ENCODE measurements at places on chromosomes 2 and 18. TPM values are rescaled to one million over a fixed set of nuclear protein-coding genes. Genes with fewer than 3 reads are reported as not detected.

ALLC gene
- not detected for polyA plus RNA-seq

LDLRAD4 gene
- 11.3 TPM for polyA plus RNA-seq

PLGLB2 gene
- not detected for polyA plus RNA-seq

BOLL gene
- not detected for polyA plus RNA-seq

MARCO gene
- not detected for polyA plus RNA-seq

TTC32 gene
- polyA plus RNA-seq, result 28.3 TPM

OLA1 gene
- polyA plus RNA-seq, result 95.7 TPM

C18orf63 gene
- not detected for polyA plus RNA-seq

DNA sequence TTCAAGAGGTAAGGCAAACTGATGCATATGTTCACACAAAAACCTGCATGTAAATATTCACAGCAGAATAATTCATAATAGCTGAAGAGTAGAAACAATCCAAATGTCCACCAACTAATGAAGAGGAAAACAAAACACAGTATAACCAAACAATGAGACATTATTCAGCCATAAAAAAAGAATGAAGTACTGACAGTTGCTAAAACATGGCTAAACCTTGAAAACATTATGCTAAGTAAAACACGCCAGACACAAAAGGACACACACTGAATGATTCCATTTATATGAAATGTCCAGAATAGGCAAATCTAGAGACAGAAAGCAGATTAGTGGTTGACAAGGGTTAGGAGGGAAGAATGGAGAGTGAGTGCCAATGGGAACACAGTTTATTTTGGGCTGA lies 86.9 kb downstream of the SESTD1 start:
- no peaks in the 10 kb centered on the region for H3K4me1 ChIP-seq
- H3K4me3 ChIP-seq, result no peak overlapping the region
- no peaks in the 10 kb centered on the region for H3K27me3 ChIP-seq

GRCh38 chr2:25521665-25522387 lies 151.6 kb downstream of the DTNB start:
- H3K27me3 ChIP-seq, result no peaks in the 10 kb centered on the region
- peak overlapping the region; percentile 36 for H3K4me3 ChIP-seq
- DNase-seq, result peak; percentile 69
- no peaks in the 10 kb centered on the region for H3K36me3 ChIP-seq
- peaks cover 7% of the 10 kb centered on the region for H3K4me1 ChIP-seq
- H3K27ac ChIP-seq, result peak overlapping the region; percentile 77

GRCh38 chr18:3447068-3447894 lies 2.7 kb upstream of the TGIF1 start:
- DNase-seq, result no peak
- H3K27me3 ChIP-seq, result peaks cover 33% of the 10 kb centered on the region
- peak overlapping the region; percentile 95 for H3K4me3 ChIP-seq
- H3K27ac ChIP-seq, result peak overlapping the region; percentile 100
- peaks cover 29% of the 10 kb centered on the region for H3K4me1 ChIP-seq
- no peaks in the 10 kb centered on the region for H3K36me3 ChIP-seq

DNA sequence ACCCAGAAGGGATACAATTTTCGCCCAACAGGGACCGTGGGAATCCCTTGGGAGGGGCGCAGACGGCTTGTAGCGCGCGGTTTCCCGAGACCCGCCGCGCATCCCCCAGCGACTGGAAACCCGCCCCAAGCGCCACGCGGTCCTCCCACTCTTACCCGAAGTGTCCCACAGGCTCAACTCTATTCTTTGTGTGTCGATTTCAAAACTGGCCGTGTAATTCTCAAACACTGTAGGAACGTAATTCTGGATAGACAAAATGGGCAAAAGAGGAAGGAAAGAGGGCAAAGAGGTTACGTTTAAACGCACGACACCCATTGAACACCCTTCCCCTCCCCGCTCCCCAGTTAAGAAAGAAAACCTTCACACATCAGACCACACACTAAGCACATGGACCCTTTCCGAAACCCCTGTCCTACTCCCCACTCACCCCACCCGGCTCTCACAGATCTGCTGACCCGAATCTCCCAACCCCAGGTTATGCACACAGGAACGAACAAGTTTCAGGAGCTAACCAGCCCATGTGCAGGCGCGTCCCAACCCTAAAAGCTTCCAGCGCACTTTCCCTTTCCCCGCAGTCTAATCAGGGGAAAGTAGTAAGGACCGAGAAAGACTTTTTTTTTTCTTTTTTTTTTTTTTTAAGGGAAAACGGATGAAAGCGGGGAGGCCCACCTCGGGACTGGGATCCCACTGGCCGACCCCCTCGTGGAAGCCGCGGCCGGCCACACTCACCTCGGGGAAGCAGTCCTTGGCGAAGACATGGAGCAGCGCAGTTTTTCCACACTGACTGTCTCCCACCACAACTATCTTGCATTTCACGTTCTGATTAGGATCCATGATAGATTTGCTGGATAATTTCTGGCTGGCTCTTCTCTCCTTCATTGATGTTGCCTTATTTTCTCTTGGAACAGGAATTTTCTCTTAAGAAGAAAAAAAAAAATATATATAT lies 655 bp downstream of the RND3 start:
- no peak overlapping the region for H3K4me3 ChIP-seq
- DNase-seq, result no peak
- no peak overlapping the region for H3K27ac ChIP-seq
- no peaks in the 10 kb centered on the region for H3K36me3 ChIP-seq

DNA sequence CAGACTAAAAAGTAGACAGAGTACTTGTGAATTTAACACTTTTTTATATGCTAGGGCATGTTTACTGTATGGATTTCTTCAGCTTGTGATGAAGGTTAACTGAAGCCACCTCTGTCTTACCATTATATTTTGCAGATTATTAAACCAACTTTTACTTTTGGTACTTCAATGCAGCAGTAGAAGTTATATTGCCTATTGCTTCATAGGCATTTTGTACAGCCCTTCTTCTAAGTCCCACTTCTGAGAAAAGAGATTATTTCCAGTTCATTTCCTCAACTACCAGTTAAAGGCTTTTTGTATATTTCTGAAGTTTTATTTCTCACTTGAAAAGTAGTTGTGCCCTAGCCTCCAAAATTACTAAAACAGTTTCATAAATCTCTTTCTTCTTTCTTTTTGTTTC lies 256.4 kb upstream of the FBXO11 start:
- DNase-seq, result no peak
- no peak overlapping the region for H3K4me3 ChIP-seq
- H3K27me3 ChIP-seq, result peaks cover 6% of the 10 kb centered on the region
- peaks cover 9% of the 10 kb centered on the region for H3K36me3 ChIP-seq
- no peaks in the 10 kb centered on the region for H3K4me1 ChIP-seq

DNA sequence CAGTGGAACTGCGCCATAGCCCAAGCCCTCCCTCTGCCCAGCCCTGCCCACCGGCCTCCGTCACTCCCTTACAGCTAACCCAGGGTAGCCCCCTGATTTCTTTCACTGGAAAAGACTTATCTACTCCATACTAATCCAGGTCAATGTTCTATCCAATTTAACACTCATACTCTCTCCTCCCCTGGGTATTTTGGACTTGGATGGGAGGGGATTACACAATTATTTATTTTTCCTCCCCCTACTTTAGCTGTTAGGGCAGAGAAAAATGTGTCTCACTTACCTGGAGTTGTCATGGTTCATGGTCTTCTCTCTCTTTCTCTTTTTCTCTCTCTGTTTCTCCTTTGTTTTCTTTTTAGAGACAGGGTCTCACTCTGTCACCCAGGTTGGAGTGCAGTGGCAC lies 100.6 kb upstream of the ST8SIA3 start:
- no peak overlapping the region for H3K4me3 ChIP-seq
- no peak for DNase-seq
- H3K36me3 ChIP-seq, result no peaks in the 10 kb centered on the region
- no peaks in the 10 kb centered on the region for H3K4me1 ChIP-seq

GRCh38 chr2:109448946-109449788 lies 164.6 kb downstream of the SEPTIN10 start:
- DNase-seq, result no peak
- H3K36me3 ChIP-seq, result peaks cover 10% of the 10 kb centered on the region

DNA sequence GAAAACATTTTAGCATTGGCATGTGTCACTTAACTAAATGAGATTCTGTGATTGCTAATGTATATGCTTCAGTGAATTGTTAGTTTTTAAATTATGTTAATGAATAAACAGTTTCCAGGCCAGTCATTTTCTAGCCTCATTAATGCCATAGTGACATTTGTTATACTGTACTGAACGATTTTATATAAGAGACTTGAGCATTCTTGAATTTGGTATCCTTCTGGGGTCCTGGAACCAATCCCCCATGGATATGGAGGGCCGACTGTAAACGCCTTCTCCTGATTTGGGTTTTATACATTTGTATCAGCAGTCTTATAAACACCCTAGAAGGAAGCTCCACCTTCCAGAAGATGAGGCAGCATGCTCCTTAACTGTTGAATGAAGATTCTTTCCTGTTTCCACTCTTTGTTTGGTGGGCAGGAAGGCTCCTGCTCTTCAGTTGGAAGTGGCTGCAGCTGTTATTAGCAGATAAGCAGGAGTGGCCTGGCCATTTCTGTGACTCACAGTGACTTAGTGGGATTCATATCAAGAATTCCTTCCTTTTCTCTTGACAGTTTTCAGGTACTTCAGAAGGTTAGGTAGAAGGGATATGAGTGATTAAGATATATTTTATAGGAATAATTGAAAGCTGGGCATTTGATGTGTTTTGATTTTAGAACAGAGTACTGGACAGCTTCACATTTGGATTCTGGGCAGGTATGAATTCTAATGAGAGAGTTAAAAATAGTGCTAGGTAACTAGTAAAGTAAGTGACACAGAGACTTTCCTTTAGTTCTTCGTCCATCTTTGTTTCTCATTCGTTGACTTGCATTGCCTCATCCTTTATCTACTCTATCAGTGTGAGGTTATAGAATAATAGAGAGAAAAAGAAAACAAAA lies 124.9 kb downstream of the PLCL1 start:
- peaks cover 2% of the 10 kb centered on the region for H3K27me3 ChIP-seq
- H3K36me3 ChIP-seq, result no peaks in the 10 kb centered on the region
- no peaks in the 10 kb centered on the region for H3K4me1 ChIP-seq
- no peak overlapping the region for H3K4me3 ChIP-seq

GRCh38 chr2:119004602-119005001 lies 62.6 kb downstream of the MARCO start:
- H3K36me3 ChIP-seq, result no peaks in the 10 kb centered on the region
- H3K27ac ChIP-seq, result no peak overlapping the region
- H3K4me3 ChIP-seq, result no peak overlapping the region
- H3K27me3 ChIP-seq, result peaks cover 8% of the 10 kb centered on the region
- H3K4me1 ChIP-seq, result no peaks in the 10 kb centered on the region

DNA sequence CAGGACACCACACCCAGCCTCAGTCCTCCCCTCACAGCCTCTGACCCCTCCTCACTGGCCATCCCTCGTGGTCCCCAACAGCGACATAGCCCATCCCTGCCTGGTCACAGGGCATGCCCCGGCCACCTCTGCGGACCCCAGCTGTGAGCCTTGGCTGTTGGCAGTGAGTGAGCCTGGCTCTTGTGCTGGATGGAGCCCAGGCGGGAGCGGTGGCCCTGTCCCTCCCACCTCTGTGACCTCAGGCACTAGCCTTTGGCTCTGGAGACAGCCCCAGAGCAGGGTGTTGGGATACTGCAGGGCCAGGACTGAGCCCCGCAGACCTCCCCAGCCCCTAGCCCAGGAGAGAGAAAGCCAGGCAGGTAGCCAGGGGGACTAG lies 7.9 kb downstream of the DES start:
- no peaks in the 10 kb centered on the region for H3K36me3 ChIP-seq
- H3K27me3 ChIP-seq, result peaks cover 6% of the 10 kb centered on the region
- H3K27ac ChIP-seq, result no peak overlapping the region
- no peak for DNase-seq
- H3K4me1 ChIP-seq, result no peaks in the 10 kb centered on the region

DNA sequence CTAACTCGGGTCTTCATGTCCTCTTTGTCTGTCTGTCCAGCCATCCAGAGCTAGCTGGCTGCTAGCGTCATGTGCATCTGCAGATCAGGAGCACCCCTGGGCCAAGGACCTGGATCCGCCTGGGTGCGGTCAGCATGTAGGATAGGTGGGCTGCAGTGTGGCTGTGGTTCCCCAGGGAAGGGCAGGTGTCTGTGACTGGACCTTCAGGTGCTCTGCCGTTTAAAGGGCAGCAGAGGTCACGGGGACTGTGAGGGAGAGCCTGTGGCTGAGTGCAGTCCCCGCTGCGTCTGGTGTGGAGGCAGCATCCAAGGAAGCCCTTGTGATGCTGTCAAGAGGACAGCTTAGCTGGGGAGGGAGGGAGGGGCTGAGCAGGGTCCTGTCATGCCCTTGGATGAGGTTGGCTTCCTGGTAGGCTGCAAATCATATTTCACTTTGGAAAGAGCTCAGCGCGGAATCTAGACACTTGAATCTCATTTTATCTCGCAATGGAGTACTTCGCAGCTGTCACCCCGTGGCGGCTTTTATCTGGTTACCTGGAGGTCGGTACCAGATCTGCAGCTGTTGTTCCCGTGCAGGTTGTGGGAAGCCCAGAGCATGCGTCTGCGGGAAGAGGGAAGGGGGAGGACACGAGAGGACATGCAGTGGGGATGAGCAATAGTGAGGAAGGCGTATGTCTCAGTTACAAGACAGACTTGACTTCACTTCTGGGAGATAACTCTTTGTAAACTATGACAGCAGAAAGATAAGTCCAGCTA lies 5.9 kb upstream of the RALB start:
- no peaks in the 10 kb centered on the region for H3K27me3 ChIP-seq
- no peak for DNase-seq
- H3K27ac ChIP-seq, result no peak overlapping the region
- H3K36me3 ChIP-seq, result no peaks in the 10 kb centered on the region
- H3K4me3 ChIP-seq, result no peak overlapping the region
